ENCODE measurements at places on chromosomes 12 and 14. TPM values are rescaled to one million over a fixed set of nuclear protein-coding genes. Genes with fewer than 3 reads are reported as not detected.
A peak's percentile ranks its signal among the peaks of the same experiment; 100 is the strongest.

The BAZ2A gene
- 107 TPM for total RNA-seq

DNA sequence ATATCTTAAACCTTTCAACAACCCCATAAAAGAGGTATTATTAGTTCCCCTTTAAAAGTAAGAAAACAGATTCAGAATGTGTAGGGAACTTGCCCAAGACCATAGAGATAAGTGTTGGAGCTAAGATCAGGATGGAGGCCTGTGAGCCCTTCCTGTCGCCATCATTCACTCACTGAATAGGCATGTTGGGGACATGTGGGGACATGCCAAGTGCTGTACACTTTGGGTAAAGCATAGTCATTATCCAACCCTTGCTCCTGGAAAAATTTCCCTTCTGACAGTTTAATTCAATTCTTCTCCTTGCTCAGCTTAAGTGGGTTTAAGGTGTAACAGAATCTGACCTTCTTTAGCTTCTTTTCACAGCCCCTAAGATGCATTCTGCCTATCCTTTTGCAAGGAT lies 28.0 kb upstream of the C12orf42 start:
- DNase-seq, result no peak

The GPRC5D gene
- 0.28 TPM for total RNA-seq

DNA sequence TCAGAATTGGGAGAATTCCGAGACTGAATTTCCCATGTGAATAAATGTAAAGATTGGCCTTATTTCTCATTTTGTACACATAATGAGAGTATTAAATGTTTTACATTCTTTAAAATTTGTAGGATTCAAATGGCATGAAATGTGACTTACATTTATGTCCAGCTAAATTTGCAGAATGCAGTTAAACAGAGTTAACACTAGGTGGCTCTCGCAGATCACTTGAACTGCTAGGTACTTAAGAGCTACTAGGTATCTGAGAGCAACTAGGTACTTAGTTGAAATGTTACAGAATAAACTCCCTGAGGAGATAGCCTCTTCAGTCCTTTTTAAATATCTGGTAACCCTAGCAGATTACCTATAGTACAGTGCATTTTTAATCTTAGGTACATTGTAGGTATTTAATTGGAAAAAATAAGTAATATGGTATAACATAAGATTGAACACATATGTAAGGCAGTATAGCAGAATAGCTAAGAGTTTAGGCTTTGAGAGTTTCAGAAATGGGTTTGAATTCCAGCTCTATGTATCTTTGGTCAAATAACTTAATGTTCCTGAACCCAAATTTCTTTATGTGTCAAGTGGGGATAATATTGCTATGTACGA lies 73.8 kb downstream of the KIAA0586 start:
- no peak for DNase-seq

GRCh38 chr14:94110552-94111181 lies at the start of gene IFI27:
IFI27 (plus strand) TSS chr14:94110736.
- peak; percentile 70 for DNase-seq

The CYP46A1 gene
- total RNA-seq, result 0.09 TPM

The OR6J1 gene
- not detected for total RNA-seq

DNA sequence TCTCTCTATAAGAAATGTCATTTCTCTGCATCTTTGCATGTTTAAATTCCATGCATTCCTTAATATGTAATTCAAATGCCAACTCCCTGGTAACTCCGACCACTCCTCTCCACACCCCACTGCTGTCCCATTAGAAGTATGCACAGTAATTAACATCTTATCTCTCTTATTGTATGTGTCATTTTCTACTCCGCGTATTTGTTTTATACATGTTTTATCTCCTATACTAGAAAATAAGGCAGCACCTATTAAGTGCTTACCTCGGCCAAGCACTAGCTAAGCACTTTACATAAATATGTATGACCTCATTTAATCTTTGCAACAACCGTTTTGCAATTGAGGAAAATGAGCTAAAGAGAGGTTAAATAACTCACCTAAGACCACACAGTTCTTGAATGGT lies 469.8 kb downstream of the BCAT1 start:
- DNase-seq, result no peak

The VASH1 gene
- 5.6 TPM for total RNA-seq

The AMDHD1 gene
- 0.47 TPM for total RNA-seq

GRCh38 chr14:64581363-64581762 lies 31.6 kb downstream of the PPP1R36 start:
- DNase-seq, result no peak

- DNase-seq, result no peak
Observed at GRCh38 chr14:90305176-90305601, 26.6 kb downstream of the NRDE2 start.

DNA sequence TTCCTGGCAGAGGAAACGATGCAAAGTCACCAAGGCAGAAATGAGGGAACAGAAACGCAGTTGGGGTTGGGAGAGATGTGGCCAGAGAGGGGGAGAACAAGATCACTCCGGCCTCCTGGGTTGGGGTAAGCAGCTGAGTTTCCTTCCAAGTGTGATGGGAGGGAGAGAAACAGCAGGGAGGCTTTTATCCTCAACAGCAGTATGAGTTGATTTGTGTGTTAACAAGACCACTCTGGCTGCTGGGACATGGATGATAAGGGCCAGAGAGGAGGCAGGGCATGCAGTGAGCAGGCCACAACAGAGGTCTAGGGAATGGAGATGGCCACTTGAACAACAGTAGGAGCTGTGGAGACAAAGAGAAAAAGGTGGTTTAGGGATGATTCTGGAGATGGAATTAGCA lies 66.8 kb downstream of the GLRX5 start:
- no peak for DNase-seq

DNA sequence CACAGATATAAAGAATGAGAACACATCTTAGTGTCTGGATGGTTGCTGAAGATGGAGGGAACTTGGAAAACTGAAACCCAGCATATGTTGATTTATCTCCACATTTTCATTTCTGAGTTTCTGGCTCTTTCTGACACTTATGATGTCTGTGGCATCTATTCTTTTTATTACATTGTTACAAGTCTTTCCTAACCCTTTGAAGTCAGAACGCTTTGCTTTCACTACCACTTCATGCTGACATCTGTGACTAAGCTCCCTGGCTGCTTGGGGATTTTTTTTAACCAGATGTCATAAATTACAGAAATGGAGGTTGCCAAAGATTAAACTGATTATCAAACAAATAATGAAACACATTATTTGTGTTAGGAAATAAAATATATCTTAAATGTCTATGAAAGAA lies 188.7 kb downstream of the KITLG start:
- DNase-seq, result no peak

The ALG10B gene
- 4.9 TPM for total RNA-seq

DNA sequence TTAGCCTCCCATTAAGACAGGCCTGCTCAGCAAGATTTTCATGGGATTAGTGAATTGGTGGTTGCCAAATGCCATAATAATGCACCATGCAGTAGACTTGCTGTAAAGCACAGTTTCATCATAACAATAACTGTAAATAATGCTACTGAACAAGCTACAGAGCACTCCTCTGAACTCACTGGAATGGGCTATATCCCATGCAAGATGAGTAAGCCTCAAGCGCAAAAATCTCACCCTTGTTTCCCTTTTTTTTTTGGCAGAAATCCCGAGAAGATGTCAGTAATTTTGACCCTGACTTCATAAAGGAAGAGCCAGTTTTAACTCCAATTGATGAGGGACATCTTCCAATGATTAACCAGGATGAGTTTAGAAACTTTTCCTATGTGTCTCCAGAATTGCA lies 145.9 kb upstream of the HIF1A start:
- DNase-seq, result no peak

The GPR132 gene
- total RNA-seq, result 0.73 TPM

GRCh38 chr14:106848330-106849121 lies 1322.1 kb downstream of the TMEM121 start:
- peak; percentile 58 for DNase-seq

- no peak for DNase-seq
Observed at GRCh38 chr12:52692254-52692653, 11.1 kb downstream of the KRT77 start.

- DNase-seq, result peak; percentile 30
Observed at GRCh38 chr12:83823386-83824045, 1089.1 kb downstream of the SLC6A15 start.
